ENCODE measurements at places on chromosomes 4 and X.

GRCh38 chr4:123676071-123676889 lies 279.7 kb downstream of the SPRY1 start:
- DNase-seq: no peak

DNA sequence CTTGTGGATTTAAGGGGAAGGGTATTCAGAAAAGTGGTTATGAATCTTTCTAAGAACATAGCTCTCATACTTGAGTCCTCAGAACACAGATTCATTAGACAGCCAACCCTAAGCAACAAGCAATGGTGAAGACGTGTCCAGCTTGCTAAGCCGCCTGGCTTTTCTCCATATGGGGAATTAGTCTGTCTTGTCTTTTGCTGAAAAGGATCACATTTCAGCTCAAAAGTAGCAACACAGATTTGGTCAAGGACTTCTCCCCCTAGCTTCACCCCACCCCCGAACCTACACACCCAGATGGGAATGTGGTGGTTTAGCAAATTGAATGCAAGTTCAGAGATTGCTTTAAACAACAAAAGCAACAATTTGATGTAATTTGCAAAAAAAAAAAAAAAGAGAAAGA lies 103.3 kb upstream of the RASGEF1B start:
- DNase-seq: no peak

DNA sequence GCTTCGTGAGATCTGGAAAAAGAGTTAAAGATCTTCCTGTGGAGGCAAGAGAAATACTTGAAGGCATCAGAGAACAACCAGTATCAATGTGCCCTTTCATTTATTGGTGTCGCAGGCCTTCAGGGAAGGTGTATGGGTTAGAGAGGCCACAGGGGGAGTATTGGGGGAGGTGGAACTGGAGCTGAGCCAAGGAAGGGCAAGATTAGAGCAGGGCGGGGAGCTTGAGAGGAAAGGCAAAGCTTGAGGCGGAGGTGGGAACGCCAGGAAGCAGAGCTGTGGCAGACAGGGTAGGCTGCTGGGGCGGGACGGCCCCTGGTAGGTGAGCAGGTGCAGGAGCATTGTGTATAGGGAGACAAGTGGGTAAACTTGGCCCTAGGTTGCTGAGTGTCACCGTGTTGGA lies 329.9 kb downstream of the ARHGAP10 start:
- DNase-seq: no peak

- no peak for DNase-seq
These were observed 188.0 kb upstream of the RPL34 start for GRCh38 chr4:108432418-108432817.

GRCh38 chr4:54063737-54064316 lies 578 bp downstream of the CHIC2 start:
- DNase-seq: peak; percentile 1

DNA sequence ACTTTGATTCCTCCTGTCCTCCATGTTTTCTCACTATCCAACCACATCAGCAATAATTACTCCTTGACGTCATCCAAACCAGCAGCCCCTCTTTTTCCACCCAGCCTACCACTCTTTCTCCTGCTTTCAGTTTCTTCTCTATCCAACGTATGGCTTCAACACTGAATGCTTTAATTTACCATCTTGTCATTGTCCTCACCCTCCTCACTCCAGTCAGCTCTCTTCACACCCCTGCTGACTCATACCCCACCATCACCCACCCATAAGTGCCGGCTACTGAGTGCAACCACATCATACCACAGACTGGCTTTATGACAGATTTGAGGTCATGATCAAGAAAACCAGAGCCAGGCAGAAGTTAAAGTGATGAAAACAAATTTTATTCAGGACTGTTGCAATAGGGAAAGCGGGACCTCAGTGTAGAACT lies 9.8 kb upstream of the ANXA5 start:
- no peak for DNase-seq

DNA sequence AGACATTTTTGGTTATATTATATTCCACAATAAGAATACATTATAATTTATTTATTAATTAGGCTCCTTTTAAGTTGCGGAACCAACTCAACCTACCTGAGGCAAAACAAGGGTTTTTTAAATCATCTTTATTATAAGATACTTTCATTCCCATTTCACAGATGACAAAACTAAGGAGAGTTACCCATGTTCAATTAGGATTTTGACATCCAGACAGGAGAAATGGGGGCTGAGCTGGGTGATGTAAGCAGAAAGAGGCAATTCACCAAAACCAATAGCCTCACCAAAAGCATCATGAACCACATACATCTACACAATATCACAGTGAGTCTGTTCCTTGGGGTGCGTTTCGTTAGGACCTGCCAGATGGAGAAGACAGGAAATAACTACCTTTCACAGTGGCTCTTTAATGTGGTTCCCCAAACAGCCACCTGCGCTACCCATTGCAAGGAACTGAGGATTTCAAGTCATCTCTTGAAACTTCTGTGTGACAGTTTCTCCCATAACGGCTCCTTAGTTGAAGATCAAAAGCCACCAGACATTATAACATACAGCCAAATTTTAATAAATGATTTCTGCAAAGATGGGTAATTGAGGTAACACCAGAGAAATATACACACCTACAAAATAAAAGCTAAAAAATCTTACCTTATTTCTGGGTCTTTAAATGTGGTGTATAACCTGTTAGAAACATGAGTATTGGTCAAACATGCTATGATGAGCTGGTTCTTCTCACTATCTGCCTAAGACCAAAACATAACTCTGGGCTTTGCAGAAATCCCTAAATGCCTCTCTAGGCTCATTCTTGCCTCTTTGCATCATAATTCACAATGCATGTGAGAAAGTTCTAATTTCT lies 190.6 kb upstream of the LEF1 start:
- no peak for DNase-seq

GRCh38 chrX:126695375-126695896 lies 124.1 kb upstream of the PRR32 start:
- DNase-seq: no peak
